ENCODE measurements at places on chromosomes 7 and 10.
A peak's percentile ranks its signal among the peaks of the same experiment; 100 is the strongest.

DNA sequence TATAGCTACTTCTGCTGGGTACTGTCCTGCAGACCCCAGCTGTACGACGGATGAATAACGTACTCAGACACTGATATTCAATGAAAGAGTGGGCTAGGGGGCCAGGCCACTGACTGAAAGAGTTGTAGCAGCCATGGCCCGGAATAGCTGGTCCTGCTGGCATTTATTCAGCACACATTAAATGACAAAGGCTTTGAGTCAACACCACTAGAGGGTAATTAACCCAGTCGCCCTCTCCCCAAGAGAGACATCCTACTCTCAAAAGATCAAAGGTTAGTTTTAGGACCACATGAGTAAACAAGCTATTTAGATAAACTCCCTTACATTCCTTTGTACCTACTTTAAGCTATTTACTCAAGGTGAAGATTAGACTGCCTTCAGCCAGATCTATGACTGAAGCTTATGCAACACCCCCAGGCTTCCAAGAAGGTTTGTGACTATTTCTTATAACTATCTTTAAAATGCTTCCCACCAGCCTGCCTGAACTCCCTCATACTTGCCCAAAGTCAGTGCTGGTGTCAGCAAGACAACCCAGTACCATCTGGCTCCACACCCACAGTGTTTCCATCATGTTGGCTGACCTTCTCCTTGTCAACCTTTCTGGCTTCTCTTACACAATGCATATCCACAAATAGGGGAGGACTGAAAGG lies 629.1 kb downstream of the SORCS1 start:
- no peak for DNase-seq

DNA sequence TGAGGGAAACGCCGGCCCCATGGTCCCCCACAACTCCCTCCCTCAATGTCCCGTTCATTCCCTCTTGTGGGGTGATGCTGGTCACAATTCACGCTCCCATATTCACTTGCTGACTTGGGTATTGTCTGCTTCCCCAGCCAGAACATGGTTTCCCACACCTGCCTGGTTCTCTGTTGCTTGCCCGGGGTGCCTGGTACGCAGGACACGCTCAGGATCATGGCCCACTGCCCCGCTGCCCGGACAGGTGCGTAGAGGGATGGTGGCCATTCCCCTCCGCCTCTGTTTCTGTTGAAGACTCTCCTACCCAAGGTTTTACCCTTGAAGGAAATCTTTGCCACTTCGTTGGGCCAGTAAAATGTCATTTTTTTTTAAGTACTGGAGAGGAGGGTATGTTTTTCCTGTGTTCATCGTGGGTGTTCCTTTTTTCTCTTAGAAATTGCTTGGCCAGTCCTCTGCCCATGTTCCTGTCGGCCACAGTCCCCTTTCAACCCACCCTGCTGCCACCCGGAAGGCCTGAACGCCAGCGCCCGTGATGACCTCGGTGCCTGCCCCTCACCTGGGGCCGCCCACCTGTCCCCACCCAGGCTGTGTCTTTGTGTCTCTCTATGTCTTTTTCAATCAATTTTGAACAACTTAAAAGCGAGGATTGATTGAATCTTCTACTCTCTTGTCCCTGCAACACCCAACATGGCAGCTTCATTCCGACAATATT lies 38.2 kb downstream of the FOXL3 start:
- no peak for DNase-seq

DNA sequence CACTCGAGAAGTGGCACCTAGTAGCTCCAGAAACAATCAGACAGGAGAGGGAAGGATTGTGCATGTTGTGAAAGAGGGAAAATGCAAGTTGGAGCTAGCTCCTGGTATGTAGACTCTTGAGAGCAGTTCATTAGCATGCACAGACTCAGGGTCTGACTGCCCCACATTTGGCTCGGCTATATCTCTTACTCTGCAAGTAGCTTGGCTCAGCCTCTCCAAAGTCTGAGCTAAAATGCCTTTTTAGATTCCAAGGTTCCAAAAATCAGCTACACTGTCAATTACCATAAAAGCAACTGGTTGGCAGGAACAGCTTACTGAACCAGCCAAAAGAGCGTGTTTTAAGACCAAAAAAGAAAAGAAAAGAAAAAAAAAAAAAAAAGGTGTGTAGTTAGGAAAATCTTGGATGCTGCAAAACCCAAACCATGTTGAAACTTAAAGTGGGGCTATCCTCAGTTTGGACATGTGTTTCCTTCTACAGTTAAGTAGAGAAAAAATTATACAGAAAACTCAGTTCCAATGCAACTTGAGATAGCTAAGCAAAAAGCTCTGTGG lies 65.5 kb downstream of the MKX start:
- DNase-seq, result no peak

DNA sequence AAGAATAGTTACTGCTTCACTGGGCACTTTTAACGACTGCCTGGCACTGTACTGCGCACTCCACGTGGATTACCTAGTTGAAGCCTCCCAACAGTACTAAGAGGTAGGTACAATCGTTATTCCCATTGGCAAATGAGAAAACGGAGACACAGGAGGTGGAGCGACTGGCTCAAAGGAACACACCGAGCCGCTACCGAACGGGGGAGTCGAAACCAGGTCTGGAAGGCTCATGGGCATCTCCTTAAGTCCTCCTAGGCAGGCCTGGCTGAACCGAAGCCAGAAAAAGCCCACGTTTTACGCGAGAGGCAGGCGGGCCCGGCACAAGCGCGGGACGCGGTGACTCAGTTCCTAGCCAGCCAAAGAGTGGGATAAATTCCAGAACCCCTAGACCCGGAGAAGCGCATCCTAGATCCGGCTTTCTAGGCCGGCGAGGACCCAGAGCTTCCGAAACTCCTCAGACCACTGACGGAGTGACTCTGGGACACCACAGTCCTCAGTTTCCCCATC lies 472 bp downstream of the PDAP1 start:
- DNase-seq, result peak; percentile 76

- no peak for DNase-seq
Measured at GRCh38 chr10:4527281-4527970, 298.6 kb upstream of the AKR1E2 start.

GRCh38 chr10:119408072-119408471 lies 134.4 kb downstream of the RGS10 start:
- no peak for DNase-seq

DNA sequence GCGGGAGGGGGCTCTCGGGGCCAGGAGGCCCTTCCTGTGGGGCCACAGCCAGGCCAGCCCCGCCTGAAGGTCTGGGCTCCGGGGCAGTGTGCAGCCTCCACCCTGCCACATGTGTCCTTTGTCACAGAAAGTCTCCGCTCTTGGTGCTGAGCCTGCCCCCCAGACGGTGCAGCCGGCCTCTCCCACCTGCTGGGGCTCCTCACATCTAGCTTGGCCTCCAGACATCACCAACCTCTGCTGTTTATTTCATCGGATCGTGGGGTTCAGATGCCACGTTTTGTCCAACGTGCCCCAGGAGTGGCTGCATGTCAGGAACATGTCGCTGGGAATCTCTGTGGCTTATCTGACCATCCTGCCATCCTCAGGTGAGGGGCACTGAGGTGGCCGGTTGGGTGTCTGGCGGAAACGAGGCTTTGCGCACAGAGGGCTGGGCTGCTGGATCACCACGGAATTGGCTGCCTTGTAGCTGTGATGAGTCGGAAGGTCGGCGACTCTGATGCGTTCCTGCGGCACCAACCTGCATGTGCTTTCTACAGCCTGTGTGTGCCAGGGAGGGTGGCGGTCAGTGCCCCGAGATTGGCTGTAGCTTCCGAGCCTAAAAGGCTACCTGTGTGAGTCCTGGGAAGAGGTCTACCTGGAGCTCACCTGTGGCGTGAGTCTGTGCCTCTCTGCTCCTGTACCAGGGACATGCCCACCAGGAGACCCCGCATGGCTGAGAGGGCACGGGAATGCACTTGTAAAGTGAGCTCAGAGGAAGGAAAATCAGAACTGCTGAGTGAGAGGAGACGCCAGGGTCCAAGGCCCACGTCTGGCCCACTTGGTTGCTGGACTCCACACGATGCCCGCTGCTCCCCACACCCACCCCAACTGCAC lies 316.4 kb downstream of the DNAJB6 start:
- no peak for DNase-seq

- DNase-seq, result no peak
Measured at GRCh38 chr10:13685885-13686284, 99.1 kb downstream of the PRPF18 start.

- DNase-seq, result no peak
Measured at GRCh38 chr7:82595176-82595575, 151.6 kb upstream of the CACNA2D1 start.

GRCh38 chr7:7957513-7957912 lies 11.1 kb upstream of the GLCCI1 start:
- DNase-seq, result no peak

GRCh38 chr10:71466330-71466729 lies 69.6 kb downstream of the CDH23 start:
- DNase-seq, result no peak

GRCh38 chr7:1140476-1141104 lies 19.4 kb downstream of the ZFAND2A start:
- DNase-seq, result no peak

DNA sequence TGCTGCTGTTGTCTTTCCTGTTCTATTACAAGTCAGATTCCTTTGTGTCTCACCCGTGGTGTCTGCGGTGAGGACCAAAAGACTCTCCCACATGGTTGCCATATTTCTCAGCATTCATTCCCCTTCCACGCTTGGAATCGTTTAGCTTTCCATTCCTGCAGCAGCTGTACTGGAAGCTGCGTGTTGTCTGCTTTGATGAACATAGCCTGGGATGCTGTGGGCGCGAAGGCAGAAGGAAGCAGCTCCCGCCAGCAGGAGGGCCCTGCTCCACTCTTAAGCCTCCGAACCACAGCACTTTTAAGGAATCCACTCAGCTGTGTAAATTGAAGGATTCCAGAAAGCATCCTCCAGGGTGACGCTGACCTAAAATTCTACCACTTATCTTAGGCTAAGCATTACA lies 303.6 kb upstream of the PITRM1 start:
- DNase-seq, result no peak

- no peak for DNase-seq
Measured at GRCh38 chr7:41222746-41223145, 480.1 kb downstream of the INHBA start.

DNA sequence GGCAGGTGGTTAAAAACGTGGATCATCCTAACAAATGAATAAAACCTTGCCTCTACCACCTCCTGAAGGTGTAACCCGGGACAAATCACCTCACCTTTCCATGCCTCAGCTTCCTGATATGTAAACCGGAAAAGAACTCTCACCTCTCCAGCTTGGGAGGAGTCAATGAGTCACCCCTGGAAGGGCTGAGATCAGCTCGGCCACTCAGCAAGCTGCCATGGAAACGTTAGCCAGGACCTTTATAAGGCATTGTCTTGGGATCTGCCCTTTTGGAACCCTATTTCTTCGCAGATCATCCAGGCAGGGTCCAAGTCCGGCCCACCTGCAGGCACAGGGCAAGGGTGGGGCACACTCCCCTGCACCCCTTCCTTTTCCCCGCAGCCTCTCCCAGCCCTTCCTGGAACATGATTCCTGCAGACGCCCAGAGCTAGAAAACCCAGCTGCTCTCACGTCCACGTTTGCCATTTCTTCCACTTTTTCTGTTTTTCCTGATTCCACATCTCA lies 81.6 kb upstream of the PFKP start:
- no peak for DNase-seq

DNA sequence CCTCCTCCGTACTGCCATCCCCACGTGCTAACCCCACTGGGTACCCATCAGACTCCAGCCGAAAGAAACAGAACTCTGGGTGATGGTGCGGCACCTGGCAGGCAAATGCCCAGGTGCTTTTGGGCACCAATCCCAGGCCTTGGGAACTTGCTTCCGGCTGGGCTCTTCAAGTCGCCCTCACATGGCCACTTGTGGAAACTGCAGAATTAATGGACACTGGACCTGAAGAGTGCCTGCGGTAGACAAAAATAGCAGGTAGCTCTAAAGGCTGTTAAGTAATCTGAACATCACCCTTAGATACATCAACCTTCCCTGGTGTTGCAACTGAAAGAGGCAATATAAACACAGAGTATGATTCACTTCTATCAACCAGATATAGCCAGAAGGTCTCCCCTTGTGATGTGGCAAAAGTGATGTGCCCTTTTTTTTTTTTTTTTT lies 644.4 kb downstream of the GRM8 start:
- DNase-seq, result no peak

DNA sequence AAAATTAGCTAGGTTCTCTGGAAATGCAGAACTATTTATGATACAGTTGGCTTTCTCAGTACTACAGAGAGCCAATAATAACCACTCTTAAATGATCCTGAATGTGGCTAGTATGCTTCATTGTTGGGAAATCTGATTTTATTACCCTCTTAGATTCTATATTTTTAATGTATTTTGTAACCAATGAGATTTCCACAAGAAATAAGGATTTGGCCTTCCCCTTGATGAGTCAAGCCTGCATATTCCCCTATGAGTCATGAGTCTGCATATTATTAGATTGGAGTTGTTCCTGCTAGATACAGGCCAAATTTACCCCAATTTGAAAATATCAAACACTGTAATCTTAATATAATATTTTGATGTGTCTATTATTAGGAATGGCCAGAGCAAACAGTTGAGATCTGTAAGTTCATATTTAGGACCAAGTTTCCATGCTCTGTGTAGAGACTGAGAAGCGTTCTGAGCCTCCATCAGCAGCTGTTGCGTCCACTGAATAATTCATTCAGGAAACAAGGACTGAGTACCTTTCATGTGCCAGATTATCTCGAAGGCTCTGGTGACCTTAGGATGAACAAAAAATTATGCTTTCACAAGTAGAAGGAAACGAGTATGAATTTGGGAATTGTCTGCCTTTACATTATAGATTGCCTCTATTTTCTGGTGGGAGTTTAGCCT lies 793.4 kb downstream of the NRG3 start:
- DNase-seq, result peak; percentile 57

GRCh38 chr7:127348247-127348631 lies 44.3 kb downstream of the ZNF800 start:
- no peak for DNase-seq

- no peak for DNase-seq
Measured at GRCh38 chr7:44268671-44269070, 56.7 kb downstream of the CAMK2B start.

All from stromal cell of bone marrow (primary cell).